ENCODE measurements at places on chromosomes 2 and 18.

- no peak for DNase-seq
Observed at GRCh38 chr2:8249141-8249540, 432.7 kb upstream of the ID2 start.

GRCh38 chr2:107931412-107931811 is 54.9 kb upstream of the SLC5A7 start:
- no peak for DNase-seq

DNA sequence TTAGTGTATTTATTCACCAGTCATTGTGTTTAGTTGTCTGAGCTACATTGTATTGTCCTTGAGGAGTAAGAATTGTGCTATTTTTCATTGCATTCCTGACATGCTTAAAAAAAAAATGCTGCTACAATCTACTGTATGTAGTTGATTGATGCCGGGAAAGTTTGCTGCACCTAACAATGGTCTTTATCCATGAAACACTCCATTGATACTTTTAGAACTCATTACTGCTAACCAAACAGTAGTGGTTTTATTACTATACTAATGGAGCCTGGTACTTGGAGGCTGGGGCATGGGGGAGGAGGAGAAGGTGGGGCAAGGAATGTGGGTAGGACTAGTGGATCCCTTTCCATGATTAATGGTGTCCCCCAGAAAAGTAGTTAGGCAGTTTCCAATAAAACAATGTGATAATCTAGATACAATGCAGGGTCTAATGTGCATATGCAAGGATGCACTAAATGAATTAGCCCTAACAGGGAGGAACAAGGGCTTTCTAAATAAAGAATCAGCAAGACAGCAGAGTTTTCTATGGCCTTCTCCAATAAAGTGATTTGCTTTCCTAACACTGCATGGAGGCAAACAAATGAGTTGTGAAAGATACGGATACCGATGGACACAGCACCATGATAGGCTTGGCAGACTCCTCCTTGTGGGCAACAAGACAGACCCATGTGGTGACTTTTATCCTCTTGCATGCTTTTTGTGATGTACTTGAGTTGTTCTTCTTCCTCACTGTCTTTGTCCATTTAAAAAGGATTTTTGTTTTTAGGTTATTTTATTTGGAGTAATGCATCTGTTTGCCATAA is 78.5 kb downstream of the FMNL2 start:
- no peak for DNase-seq

DNA sequence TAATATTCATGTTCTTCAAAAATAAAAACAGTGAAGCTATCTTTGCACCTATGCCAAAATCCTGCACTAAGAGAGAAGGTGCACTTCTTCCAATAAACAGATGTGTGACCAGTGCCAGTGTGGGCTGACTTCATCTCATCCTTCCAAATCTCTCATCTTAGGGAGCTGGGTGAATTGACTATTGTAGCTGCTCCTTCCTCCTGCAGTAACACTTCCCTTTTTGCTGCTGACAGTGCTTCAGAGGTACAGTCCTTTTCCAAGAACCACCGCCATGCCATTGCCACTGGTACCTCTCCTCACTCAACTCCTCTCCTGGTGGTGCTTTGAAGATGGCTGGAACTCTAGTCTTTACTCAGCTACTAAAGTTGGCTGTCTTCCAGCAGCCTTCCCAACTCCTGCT is 42.1 kb upstream of the ARHGAP25 start:
- no peak for DNase-seq

GRCh38 chr2:127712999-127713398 is 11.7 kb downstream of the SFT2D3 start:
- DNase-seq, result no peak

DNA sequence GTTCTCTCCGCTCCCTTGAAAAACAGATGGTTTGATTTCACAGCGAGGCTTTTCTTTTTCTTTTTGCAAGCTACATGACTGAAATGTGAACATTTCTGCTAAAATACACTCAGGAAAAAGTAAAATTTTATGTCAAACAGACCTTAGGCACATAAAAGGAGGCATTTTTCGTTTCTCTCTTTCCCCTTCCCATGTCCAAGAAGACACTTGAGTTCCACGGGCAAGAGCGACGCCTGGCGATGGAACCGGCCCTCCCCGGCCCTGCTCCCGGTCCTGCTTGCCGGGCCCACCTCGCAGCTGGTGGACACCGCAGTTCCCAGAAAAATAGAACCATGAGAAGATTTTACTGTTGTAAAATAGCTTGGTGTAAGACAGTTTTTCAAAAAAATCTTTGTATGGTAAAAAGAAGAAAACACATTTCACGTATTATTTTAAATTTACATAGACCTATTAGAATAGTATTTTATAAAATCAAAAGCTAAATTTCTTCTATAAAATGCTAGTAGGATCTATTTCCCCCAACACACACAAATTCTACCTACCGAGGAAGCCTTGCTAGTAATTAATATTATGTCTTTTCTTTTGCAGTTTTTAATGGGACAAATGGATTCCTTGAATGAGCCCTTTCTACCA is 2.3 kb upstream of the ALKAL2 start:
- peak; percentile 70 for DNase-seq
